OCI-M1 (cell line): ENCODE measurements at places on chromosomes 3 and 15.

DNA sequence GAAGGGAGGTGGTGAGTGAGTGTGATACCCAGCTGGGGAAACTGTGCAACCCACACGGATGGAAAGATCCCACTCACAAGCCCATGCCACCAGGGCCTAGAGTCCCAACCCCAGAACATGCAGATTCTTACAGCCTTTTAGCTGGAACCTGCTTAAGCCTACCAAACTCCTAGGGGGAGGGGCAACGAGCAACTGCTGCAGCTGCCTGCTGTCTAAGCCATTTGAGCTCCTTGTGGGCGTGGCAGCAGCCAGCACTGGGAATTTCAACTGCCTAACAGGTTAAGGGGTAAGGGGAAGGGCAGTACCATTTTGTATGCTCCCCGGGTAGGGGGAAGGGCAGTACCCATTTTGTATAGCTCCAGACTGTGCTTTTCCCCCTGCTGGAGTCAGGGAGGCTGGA, 673.2 kb upstream of the BCHE start:
- DNase-seq: no peak

GRCh38 chr15:85422607-85423006, 42.2 kb downstream of the AKAP13 start:
- DNase-seq: no peak

DNA sequence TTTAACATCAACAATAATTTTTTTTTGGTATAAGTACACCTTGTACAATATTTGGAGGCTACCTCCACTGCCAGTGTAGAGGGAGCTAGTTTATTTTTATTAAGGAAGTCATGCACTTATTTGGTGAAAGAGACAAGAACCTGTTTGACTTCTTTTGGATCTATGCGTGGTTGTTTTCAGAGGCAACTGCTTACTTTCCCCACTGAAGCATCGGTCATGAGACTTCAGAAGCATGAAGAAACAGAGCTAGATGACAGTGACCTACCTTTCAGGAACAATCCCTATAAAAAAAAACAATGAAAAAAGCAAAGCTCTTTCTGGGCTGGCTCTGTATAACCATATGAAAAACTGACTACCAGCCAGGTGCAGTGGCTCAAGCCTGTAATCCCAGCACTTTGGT, 20.0 kb upstream of the ZNF148 start:
- no peak for DNase-seq

DNA sequence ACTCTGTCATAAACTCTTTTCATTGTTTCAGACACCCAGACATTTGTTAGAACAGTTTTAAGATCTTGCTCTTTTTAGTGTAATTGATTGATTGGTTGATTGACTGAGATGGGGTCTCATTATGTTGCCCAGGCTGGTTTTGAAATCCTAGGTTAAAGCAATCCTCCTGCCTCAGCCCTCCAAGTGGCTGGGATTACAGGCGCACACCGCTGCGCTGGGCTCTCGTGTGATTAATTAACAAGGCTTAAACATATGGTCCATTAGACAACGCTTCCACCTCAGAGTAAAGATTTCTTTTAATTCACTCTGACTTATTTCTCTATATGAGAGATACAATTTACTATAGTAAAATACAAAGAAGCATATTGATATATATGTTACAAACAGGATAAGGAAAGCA, 114.0 kb upstream of the C2CD4B start:
- no peak for DNase-seq

DNA sequence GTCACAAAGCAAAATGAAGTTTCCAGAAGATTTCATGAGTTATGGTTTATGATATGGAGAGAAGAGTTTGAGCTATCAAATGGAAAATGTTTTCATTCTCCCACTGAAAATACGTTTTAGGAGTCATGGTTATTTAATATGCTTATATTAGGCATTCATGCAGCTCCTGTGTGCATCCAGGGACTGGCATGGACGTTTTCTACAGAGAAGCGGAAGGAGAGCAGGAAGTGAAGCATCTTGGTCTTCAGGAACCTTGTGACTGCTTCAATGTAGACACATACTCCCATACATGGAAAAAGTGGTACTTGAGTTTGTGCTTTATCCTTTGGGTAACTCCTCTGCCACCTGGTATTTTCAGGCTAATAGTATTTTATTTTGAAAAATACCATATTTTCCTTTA, 43.3 kb upstream of the TOP2B start:
- no peak for DNase-seq

DNA sequence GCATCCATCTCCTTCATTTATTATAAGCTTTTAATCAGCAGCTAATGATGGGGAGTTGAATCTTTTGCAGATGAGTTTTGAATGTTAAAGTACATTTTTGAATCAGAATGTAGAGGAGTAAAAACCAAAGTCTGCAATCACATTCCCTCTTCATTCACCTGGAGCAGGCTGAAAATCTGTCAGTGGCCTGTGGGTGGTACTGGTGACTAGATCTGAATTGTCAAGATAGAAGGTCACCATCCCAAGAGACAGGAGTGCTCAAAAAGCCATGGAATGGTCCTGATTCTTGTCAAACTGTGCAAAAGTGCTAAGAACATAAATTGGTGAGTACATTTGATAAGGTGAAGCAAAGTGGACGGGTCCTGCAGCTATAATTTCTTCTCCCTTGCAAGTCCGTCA, 881.3 kb upstream of the NR2F2 start:
- DNase-seq: no peak

DNA sequence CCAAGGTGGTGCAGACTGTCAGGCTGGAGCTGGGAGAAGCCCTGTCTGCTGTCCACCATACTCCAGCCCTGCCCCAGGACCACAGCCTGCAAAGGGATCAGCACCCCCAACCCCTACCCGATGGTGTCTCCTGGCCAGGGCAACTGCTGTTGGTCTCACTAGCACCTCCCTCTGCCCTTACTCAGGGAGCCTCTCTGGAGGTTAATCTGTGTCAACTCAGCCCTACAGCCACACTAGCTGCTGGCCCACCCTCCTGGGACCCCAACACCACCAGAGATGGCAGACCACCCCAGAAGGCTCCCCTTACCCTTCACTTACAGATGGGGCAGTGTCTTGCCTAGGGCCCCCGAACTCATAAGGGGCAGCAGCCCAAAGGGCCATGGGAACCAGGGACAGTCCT, 65.2 kb downstream of the TLE3 start:
- DNase-seq: no peak

GRCh38 chr15:46309914-46310313, 675.1 kb downstream of the SQOR start:
- no peak for DNase-seq

DNA sequence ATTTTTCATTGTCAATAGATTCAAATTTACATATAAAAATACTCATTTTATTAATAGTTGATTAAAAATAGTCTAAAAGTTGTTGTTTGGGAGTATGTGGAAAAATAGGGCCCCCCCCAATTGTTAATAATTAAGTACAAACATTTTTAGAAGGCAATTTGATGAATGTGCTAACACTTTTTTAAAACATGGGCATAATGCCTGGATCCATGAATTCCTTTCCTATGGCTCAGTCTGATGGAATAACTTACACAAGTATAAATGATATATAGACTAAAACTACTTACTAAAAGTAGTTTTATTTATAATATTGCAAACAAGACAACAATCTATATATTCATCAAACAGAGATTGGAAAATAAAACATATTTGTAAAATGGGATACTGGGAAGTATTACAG, 247.2 kb upstream of the LRRN1 start:
- DNase-seq: no peak

GRCh38 chr3:23209747-23210487, 6.8 kb downstream of the UBE2E2 start:
- no peak for DNase-seq

DNA sequence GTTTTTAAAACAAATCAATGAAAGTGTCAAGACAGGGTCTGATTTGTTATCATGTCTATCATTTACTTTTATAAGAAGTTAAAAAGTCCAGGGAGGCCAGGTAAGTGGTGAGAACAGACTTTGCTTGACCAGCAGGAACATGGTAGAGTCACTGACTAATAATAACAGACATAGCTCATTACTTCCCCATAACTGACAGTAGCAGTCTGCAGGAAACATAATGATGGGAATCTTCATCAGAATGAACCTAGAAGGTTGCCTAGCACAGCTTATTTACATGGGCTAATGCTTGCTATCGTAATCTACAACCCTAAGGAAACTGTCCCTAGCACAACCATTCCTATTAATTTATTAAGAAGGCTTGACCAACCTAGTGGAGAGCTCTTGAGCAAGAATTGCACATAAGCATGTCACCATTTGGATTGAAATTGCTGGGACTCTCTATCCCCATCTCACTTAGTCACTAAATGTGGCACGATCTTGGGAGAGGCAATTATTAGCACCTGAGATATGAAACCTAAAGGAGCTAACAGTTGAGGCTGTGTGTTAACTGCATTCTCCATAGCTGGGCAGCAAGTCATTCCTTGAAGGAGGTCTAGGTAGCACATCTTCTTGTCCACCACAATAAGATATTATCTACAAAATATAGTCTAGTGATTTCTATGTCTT, 139.6 kb upstream of the ZBTB20 start:
- DNase-seq: no peak

DNA sequence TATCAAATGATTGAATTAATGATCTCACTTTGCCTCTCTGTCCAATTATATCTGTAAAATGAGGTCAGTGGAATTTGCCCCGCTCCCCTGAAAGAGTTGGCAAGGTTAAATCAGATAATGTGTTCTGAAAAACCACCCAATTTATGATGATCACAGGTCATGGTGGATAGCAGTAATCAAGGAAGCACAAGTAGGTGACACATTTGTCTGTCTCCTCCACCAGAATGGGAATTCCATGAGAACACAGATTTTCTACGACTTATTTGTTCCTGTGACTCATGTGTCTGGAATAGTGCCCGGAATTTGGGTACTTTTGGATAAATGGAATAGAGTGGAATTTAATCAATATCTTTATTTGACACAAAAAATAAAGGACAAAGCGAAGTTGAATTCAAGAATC, 220.9 kb upstream of the SUCLG2 start:
- no peak for DNase-seq

- no peak for DNase-seq
Observed at GRCh38 chr15:40420071-40420713, 14.6 kb downstream of the IVD start.

GRCh38 chr15:100732211-100733055, 130.0 kb downstream of the ASB7 start:
- DNase-seq: no peak

DNA sequence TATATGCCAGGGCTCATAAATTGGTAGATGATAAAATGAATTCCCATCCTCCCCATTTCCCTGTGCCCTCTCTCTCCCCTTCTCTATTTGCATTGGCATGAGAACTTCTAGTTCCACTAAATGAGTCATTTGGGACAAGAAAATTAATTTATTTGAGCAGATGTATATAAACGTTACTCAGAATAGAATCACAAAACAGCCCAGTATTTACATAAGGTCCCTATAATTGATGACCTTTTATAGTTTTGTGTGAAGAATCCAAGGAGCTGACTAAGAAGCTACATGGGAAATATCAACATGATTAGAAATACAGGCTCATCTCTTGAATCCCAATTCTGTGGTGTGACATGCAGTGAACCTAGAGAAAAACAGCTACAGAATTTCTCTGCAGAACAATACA, 617.7 kb upstream of the NR2F2 start:
- DNase-seq: no peak

- no peak for DNase-seq
Observed at GRCh38 chr3:59429198-59429597, 379.4 kb upstream of the CFAP20DC start.

DNA sequence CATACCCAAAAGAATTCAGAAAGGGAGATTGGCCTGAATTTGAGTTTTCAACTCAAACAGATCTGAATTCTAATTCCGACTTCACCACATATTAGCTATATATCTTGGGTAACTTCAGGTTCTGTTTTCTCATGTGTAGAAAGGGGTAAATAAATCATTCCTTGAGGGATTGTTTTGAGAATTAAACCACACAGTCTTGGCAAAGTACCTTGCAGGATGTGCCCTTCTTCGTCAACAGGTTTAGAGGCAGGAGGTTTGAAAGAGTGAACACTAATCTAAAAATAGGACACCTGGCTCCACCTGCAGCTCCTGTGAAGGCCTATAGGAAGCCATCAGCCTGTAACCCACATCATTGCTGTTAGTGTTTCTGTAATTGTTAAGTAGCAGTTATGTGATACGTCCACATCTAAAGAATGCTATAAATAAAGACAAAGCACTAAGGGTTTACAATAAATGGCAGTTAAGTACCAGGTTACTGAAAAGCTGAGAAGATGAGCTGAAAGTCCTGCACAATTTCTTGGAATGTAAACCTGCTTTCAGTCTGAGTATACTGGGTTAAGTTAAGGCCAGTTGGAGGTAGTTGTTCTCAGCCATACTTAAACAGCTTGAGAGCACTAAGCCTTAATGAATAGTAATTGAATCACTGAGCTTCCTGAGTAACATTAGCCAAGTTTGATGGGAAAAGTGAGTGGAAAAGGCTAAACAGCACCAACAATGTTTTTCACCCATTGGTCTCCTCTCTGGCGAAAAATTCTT, 6.0 kb downstream of the CCDC80 start:
- DNase-seq: no peak

DNA sequence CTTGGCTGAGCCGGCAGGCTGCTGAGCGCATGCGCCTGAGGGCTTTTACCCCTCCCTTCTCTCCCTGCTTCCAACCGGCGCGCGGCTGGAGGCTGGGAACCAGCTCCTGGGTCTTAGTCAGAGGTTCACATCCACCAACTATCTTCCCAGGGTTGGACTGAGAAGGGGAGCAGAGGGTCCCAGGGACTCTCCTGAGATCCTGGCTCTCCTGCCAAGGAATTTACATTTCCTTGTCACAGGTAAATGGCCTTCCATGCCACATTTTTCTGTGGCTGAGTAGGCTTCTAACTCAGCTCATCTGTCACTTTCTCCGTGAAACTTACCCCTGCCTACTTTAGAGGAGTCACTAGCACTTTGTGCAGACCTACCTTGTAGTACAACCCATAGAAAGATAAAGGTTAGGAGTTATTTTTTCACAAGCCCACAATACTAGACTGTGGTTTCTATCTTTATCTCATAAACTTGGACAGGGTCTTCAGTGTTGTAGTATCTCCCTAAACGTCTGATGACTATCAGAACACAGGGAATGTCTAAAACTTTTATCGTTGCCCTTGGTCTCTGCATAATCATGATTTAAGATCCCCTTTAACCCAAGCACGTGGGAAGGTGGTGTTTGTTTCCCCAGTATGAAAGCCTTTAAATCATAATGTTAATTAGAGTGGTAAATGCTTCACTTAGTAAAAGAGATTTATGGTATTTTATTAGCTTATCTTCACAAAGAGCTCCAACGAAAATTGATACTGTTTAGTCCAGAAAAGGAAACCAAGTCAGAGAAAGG, 638 bp upstream of the TBC1D5 start:
- DNase-seq: no peak

- DNase-seq: no peak
Observed at GRCh38 chr15:32956711-32957110, 237.8 kb downstream of the FMN1 start.

- DNase-seq: peak; percentile 25
Observed at GRCh38 chr3:153595186-153595815, 433.3 kb downstream of the RAP2B start.
